Frontal cortex (tissue), 4 donors: ENCODE measurements at places on chromosomes 3 and 15.

GRCh38 chr3:72266016-72266370, 481.0 kb upstream of the PROK2 start:
- no peak for DNase-seq

- DNase-seq, result no peak
These were observed 105.5 kb upstream of the IL12A start for GRCh38 chr3:159882790-159883779.

GRCh38 chr3:152785051-152785450, 49.9 kb upstream of the P2RY1 start:
- no peak for DNase-seq

DNA sequence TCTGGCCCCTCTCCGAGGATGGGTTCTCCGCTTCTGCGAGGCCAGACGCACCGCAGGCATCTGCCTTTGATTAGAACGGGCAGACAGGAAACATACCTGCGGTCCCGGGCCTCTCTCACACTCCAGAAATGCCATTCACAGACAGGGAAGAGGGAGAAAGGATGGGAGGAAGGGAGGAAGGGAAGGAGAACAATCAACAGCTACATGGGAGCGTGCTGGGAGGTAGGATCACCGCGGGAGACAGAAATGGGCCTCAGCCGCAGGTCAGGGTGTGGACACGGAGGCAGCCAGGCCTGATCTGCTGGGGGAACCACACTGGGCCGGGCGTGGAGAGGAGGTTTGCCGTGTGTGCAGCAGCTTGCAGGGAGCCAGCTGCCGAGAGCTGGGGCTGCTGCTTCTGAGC, 90.7 kb upstream of the RGMA start:
- no peak for DNase-seq

DNA sequence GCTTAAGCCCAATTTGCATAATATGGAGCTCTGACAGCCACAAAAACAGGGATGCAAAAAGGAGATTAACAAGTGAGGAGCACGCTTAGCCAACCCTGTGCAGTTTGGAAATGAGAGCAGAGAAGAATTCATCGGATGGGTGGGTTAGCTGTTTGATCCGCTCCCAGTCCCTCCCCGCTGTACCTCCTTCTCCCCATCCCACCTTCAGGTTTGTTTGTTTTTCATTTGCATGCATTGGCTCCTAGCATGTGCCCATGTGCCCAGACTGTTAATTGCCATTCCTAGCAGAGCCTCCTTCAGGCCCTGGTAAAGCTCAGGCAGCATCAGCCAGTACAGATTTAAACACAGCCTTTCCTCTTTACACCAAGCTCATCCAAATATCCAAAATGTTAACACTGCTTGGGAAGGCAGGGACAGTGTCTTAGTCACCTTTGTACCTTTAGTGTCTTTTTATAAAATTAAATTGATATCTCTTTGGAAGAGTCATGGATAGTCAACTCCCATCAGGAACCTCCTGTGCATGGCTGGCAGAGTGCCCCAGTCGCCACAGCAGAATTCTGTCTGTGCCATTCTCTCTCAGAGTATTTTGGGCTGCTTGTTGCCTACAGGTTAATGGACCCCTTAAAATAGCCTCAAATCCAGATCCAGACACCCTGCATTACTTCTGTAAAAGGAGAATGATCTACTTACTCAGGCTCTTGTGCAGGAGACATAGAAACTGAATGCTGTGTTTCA, 244.2 kb downstream of the LSAMP start:
- no peak for DNase-seq

DNA sequence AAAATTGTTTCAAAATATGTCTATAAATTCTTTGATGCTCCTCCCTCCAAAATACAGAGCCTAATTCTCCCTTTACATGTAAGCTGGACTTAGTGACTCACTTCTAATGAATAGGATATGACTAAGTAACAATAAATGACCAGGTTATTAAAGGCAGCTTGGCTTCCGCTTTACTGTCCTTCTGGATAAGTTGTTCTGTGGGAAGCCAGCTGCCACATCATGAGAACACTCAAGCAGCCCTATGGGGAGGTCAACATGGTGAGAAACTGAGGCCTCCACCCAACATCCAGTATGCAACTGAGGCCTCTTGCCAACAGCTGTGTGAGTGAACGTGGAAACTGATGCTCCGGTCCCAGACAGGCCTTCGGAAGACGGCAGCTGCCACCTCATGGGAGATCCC, 247.3 kb upstream of the CHRM5 start:
- no peak for DNase-seq

- no peak for DNase-seq
These were observed 74.0 kb downstream of the B3GALNT1 start for GRCh38 chr3:161031134-161031533.

DNA sequence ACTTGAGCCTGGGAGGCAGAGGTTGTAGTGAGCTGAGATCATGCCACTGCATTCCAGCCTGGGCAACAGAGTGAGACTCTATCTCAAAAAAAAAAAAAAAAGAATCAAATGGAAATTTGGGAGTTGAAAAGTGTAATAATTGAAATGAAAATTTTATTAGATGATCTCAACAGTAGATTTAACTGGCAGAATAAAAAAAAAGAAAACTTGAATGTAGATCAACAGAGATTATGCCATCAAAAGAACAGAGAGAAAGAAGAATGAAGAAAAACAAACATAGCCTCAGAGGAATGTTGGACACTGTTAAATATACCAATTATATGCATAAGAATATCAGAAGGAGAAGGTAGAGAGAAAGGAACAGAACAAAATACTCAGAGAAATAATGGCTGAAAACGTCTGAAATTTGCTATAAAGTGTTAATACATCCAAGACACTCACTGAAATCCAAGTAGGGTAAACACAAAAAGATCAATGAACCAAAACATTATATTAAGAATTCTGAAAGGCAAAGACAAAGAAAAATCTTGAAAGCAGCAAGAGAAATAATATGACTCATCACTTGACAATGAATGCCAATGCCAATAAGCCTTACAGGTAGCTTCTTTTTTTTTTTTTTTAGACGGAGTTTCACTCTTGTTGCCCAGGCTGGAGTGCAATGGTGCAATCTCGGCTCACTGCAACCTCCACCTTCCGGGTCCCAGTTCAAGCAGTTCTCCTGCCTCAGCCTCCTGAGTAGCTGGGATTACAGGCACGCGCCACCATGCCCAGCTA, 14.6 kb upstream of the ELP6 start:
- DNase-seq, result no peak

- no peak for DNase-seq
These were observed 37.0 kb downstream of the ZNF710 start for GRCh38 chr15:90037961-90038631.

- no peak for DNase-seq
These were observed 601.4 kb downstream of the CADM2 start for GRCh38 chr3:85560088-85560785.

DNA sequence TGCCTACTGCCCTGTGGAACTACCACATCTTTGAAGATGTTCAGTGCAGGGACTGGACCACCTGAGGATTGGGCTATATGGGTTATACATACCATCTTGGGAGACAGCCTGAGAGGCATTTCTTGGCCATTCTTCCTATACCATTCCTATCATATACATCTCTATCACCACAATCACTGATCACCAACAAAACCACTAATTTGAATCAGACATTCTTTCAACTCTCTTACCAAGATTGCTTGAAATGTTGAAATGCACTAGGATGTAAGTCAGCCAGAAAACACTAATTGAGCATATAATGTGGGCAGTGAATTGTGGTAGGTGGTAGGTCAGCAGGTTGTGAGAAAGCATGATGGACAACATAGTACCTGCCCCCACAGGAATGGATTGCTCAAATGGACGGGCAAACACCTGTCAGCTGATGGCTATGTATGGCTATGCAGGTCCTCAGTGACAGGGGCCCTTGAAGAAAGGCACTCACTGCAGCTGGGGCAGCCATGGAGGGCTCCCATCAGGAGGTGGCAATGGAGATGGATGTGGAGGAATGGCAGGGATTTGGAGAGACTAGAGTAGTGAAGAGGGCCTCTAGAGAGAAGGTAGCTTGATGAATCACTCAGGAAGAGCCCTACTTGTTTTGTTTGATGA, 49.1 kb downstream of the AMOTL2 start:
- DNase-seq, result no peak

- DNase-seq, result peak; percentile 7
These were observed 81.6 kb downstream of the HERC1 start for GRCh38 chr15:63752075-63752684.
